ENCODE measurements at places on chromosomes 2 and 18. TPM values are rescaled to one million over a fixed set of nuclear protein-coding genes. Genes with fewer than 3 reads are reported as not detected.
A peak's percentile ranks its signal among the peaks of the same experiment; 100 is the strongest.

The EFHD1 gene
- total RNA-seq, result 6.0 TPM

- H3K27me3 ChIP-seq, result peaks cover 61% of the 10 kb centered on the region
- no peak for DNase-seq
- peaks cover 25% of the 10 kb centered on the region for H3K4me1 ChIP-seq
- no peaks in the 10 kb centered on the region for H3K36me3 ChIP-seq
- no peak overlapping the region for H3K4me3 ChIP-seq
Observed at GRCh38 chr2:218877891-218878290, 2.8 kb upstream of the WNT10A start.

DNA sequence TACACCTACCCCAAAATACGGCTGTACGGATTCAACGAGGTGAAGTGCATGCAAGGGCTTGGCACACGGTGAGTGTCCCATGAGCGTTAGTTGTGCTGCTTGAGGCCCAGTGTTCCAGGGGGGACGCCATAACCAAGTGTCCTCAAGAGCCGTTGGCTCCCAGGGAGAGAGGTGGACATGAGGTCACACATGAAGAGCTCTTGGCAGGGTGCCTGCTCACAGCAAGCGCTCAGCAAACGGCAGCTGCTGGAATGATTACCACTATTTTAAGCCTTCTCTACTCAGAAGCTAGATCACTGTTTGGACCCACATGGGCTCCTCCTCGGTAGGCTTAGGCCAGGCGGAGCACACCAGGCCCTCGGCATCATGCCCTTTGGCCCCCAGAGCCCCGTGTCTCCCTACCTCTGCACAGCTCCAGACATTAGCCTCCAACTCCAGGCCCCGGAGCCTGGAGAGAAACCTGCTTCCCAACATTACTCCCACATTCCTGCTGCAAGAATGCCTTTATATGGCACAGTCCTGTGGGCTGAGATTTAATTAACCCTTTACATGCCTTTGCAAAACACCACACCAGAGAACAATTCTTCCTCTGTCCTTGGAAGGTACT is 68.4 kb upstream of the PPP1CB start:
- no peak for DNase-seq
- no peak overlapping the region for H3K27ac ChIP-seq
- H3K4me3 ChIP-seq, result no peak overlapping the region
- H3K4me1 ChIP-seq, result peaks cover 29% of the 10 kb centered on the region
- H3K27me3 ChIP-seq, result no peaks in the 10 kb centered on the region
- H3K36me3 ChIP-seq, result no peaks in the 10 kb centered on the region

GRCh38 chr2:120736624-120737339 is 1.1 kb downstream of the GLI2 start:
- no peak overlapping the region for H3K27ac ChIP-seq
- H3K27me3 ChIP-seq, result peaks cover 61% of the 10 kb centered on the region
- H3K4me3 ChIP-seq, result peak overlapping the region; percentile 49
- H3K36me3 ChIP-seq, result no peaks in the 10 kb centered on the region

DNA sequence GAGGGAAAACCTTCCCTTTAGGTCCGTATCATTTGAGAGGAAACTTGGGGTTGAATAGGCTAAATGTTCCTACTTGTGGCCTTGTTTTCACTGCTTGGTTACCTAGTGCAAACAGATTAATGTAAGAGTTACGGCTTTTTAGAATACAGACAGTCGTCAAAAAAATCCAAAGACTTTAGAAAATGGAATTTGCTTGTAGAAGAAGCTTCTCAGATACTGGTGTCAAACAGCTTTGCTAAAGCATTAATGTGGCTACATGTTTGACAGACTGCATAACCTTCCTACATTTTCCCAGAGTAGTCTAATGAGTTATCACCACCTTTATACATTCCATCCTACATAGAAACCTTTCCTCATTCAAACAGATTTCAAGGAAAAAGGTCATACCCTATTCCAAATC is 114.6 kb downstream of the FMNL2 start:
- no peaks in the 10 kb centered on the region for H3K4me1 ChIP-seq
- peaks cover 7% of the 10 kb centered on the region for H3K27me3 ChIP-seq
- no peak overlapping the region for H3K27ac ChIP-seq
- no peaks in the 10 kb centered on the region for H3K36me3 ChIP-seq
- DNase-seq, result no peak
